ENCODE measurements at places on chromosomes 12 and 14. TPM values are rescaled to one million over a fixed set of nuclear protein-coding genes. Genes with fewer than 3 reads are reported as not detected.

The ANKRD33 gene
- total RNA-seq = not detected

The SLC8B1 gene
- total RNA-seq = 44.1 TPM

- H3K36me3 ChIP-seq = no peaks in the 10 kb centered on the region
- no peak overlapping the region for H3K4me3 ChIP-seq
- no peak overlapping the region for H3K27ac ChIP-seq
- DNase-seq = no peak
Measured at GRCh38 chr14:68079941-68080697, 260.5 kb downstream of the RAD51B start.

- no peaks in the 10 kb centered on the region for H3K27me3 ChIP-seq
- DNase-seq = no peak
- H3K27ac ChIP-seq = no peak overlapping the region
- H3K36me3 ChIP-seq = no peaks in the 10 kb centered on the region
Measured at GRCh38 chr12:90868626-90869025, 86.3 kb downstream of the CCER1 start.

- no peak for DNase-seq
- no peak overlapping the region for H3K4me3 ChIP-seq
- H3K27ac ChIP-seq = peak overlapping the region; percentile 11
- peaks cover 11% of the 10 kb centered on the region for H3K4me1 ChIP-seq
- H3K36me3 ChIP-seq = no peaks in the 10 kb centered on the region
Measured at GRCh38 chr12:108842361-108842760, 15.0 kb downstream of the SSH1 start.

DNA sequence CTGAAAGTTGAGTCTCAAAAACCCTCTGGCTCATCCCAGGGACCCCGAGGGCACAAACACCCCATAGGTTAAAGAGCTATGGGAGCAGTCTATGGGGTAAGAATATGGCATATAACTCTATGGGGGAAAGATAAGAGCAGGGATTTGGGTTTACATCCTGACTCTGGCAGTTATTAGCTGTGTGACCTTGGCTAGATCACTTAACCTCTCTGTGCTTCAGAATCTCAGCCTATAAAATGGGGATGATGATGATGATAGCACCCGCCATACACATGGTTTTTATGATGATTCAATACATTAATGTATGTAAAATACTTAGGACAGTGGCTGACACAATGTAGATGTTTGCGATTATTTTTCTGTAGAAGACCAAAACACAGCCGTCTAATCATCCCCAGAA is 26.2 kb downstream of the IRF2BPL start:
- no peaks in the 10 kb centered on the region for H3K36me3 ChIP-seq
- no peak overlapping the region for H3K4me3 ChIP-seq
- H3K4me1 ChIP-seq = peaks cover 5% of the 10 kb centered on the region
- no peak for DNase-seq

DNA sequence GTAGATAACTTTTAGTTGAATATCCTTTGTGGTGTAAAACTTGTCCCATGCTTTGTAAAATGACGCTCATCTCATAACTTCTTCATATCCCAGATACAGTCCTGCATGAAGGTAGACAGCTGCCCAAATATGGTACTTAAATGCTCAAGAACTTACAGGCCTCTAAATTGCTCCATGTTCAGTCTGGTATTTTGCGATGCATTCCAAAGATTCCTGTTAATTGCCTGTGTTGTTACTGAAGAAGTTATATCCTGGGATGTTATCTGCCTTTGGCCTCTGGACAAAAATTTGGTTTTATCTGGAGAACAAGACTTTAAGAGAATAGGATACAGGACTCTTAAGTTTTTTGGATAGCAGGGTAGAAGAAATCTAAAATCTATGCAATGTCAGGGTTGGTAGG is 473.0 kb downstream of the PCNX1 start:
- H3K27ac ChIP-seq = no peak overlapping the region
- H3K4me1 ChIP-seq = no peaks in the 10 kb centered on the region
- H3K27me3 ChIP-seq = no peaks in the 10 kb centered on the region
- H3K36me3 ChIP-seq = no peaks in the 10 kb centered on the region

DNA sequence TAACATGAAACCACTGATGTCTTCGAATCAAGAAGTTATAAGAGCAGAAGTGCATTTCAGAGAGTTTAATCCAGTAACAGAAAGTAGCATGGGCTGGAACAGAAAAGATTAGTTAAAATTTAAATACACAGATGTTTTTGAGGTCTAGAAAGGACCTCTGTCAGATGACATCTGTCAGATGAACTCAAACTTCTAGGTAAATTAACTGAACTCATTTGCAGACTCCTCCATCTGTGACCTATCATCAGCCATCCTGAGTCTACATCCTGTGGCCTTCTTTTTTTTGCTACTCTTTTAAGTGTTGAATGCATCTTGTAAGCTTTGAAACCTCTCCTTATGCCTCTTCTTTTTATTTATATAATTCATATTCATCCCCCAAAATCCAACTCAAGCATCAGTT is 53.3 kb downstream of the C2CD5 start:
- no peaks in the 10 kb centered on the region for H3K4me1 ChIP-seq
- no peaks in the 10 kb centered on the region for H3K36me3 ChIP-seq
- no peak overlapping the region for H3K4me3 ChIP-seq
- no peak for DNase-seq
